ENCODE measurements at places on chromosomes 3 and 15. TPM values are rescaled to one million over a fixed set of nuclear protein-coding genes. Genes with fewer than 3 reads are reported as not detected.

GRCh38 chr3:127177226-127177625 is 15.7 kb upstream of the PRR23E start:
- DNase-seq = peak; percentile 10

GRCh38 chr15:85499371-85499887 is 119.0 kb downstream of the AKAP13 start:
- peak; percentile 27 for DNase-seq

- no peak for DNase-seq
These were observed 303.5 kb upstream of the LRRFIP2 start for GRCh38 chr3:37477711-37478487.

DNA sequence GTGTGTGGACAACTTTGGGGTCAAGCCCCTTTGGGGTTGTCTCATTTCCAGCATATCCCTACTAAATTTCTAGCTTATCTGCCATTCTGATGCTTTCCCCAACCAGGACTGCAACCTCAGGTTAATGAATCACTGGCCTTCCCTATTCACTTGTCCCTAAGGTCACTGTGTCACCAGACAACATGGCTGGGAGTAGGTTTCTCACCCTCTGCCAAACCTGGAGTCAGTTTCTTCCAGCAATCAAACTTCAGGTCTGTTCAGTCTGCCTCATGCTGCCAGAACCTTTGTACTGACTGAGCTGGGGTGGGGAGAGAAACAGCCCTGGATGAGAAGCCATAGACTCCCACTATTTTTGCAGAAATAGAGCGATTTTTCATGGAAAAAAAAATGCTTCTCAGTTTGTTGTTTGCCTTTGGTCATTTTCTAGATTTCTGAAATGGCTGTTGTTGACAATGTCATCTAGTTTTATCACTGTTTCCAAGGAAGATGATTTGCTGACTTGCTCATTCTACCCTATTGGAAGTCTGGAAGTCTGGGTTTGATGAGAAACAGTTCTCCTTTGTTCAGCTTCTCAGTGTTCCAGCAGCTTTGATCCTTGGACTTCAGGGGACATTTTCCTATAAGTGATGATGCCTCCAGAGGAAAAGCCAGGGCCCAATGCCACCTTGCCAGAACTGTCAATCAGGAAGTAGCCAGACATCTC is 74.8 kb upstream of the IL12A start:
- no peak for DNase-seq

GRCh38 chr15:101407439-101407838 is 82.1 kb downstream of the PCSK6 start:
- no peak for DNase-seq

DNA sequence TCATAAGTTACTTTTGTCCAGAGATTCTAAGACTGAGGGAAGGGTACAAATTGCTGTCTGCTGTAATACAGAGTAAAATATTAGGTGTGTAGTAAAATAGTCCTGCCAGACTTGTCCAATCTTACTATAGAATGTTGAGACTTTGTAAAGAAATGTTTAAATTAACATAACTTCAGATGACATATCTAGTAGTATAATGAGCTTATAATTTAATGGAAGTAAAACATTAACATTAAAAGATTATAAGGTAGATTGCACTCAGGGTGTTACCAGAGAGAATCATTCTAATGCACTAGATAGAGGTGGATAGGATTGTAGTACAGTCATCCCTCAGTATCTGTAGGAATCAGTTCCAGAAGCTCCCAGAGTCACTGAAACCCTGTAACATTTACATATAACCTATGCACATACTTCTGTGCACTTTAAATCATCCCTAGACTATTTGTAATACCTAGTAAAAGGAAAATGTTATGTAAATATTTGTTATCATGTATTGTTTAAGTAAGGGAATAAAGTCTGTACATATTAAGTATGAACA is 130.8 kb downstream of the LMLN start:
- no peak for DNase-seq

GRCh38 chr3:182914341-182914740 is 66.0 kb downstream of the DCUN1D1 start:
- no peak for DNase-seq

DNA sequence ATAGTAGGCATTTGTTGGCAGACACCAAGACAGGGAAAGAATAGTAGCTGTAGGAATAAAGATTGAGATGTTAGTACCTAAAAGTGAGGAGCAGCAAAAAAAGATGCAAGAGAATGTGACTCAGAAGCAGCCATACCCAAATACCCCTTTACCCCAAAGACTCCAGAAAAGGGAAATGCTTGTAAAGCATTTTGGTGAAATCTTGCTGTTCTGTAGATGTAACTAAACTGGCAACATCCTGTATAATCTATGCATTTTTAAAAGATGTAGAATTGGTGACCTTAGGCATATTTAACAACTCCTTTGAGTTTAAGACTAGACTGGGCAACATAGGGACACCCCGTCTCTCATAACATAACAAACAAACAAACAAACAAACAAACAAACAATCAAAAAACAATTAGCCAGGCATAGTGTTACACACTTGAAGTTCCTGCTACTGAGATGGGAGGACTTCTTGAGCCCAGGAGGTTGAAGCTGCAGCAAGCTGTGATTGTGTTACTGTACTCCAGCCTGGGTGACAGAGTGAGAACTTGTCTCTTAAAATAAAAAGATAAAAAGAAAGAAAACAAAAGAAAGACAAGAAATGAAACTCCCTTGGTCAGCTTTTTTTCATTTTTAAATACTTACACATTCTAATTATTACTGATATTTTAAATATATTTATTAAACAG is 361.5 kb upstream of the KCNH8 start:
- no peak for DNase-seq

GRCh38 chr3:171189394-171190080 is 163.0 kb upstream of the SLC2A2 start:
- DNase-seq = no peak

DNA sequence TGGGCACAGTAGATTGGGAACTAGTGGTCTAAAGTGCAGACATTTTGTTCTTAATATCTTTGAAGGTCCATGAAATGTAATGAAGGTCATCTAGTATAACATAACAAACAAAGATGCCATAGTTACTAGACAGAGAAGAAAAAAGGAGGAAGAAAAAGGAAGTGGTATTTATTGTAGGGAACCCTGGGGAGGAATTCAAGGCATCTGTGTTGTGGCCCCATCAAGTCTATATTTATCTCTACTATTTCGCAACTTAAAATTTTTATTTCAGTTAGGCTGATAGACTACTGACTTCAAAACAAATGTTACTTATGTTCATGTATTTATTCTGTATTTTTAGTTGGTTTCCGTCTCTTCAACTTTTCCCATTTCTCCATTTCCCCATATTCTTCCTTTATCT is 48.9 kb upstream of the ZDHHC23 start:
- DNase-seq = peak; percentile 53

GRCh38 chr3:71805199-71805598 is 20.3 kb upstream of the PROK2 start:
- no peak for DNase-seq

DNA sequence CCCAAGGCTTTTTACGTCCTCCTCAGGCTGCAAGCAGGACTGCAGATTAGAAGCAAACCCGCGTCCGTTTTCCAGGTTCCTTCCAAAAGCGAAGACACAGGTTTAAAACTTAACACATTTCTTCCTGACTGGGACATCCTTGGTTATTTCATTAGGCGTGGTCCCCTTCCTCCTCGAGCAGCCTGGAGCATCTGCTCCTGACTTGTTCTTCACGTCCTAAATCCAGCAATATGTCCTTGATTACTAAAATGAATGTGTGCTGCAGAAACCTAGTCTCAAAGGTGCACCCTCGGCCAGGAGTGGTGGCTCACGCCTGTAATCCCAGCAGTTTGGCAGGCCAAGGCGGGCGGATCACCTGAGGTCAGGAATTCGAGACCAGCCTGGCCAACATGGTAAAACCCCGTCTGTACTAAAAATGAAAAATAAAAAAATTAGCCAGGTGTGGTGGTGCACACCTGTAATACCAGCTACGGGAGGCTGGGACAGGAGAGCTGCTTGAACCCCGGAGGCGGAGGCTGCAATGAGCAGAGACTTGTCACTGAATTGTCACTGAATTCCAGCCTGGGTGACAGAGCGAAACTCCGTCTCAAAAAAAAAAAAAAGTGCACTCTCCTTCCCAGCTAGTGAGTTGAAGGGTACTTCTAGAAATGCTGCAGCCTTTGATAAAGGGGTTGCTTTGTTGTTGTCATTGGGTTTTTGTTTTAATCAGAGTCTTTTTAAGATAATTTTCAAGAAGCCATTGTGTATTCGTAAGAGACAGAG is 842 bp upstream of the LRIG1 start:
- DNase-seq = no peak

DNA sequence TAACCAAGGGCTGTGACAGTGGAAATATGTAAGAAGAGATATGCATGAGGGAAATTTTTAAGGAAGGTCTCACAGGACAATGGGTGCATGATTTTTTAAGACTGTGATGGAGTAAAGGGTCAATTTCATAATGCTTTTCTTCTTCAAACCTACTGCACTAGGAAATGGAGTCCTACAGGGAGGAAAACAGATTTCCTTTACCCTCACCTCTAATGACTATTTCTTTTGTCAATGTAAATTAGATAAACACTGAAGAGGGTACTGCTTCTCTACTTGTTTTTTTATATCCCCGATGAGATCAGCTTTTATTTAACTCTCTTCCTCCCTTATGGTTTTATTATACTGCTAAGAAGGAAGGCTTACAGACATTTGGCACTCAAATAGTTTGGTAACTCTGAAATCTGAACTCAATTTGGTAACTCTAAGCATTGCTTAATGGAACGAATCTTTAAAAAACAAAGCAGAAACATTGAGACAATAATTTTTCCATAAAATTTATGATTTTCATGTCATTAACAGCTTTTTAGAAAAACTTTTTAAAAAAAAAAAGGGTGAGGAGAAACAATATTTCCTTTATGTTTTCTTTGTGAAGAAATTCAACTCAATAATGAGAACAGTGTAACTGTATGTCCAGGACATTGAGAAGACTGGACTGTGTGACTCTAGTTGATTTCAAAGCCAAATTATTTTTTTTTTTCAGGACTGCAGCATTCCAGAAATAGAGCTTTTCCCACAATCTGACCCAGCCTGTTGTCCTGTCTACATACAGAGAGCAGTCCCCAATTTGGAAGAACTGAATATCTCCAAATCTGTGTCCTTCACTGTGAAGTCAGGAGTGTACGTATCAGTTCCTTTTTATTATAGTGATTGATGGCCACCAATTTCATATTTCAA is 64.4 kb downstream of the CRYBG3 start:
- DNase-seq = no peak

DNA sequence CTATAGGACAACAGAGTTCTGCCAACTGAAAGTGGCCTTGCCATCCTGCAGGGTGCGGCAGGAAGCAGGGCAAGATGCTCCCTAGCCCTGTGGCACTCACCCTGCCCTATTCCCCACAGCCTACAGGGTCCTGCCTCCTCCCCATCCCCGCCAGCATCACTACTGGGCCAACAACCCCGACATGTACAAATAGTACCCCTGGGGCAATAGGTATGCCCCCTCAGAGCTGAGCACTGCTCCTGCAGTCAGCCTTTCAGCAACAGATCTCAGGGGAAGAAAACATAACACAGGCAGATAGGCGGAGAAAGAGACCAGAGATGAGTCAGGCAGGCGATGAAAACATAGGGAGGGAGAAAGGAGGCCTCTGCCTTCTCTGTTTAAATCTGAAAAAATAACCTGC is 74.7 kb downstream of the XXYLT1 start:
- DNase-seq = peak; percentile 66

GRCh38 chr15:66857694-66858093 is 155.7 kb downstream of the SMAD6 start:
- DNase-seq = no peak

GRCh38 chr15:40310001-40310959 is 2.5 kb upstream of the PLCB2 start:
- peak; percentile 44 for DNase-seq

GRCh38 chr3:125078951-125079674 is 23.3 kb upstream of the HEG1 start:
- no peak for DNase-seq

- no peak for DNase-seq
These were observed 86.8 kb downstream of the BFSP2 start for GRCh38 chr3:133486658-133487057.

The EPHB1 gene
- total RNA-seq = 1.2 TPM

The SYNPR gene
- not detected for total RNA-seq

The ZIC1 gene
- not detected for total RNA-seq

The PLAAT1 gene
- 0.90 TPM for total RNA-seq

The SST gene
- total RNA-seq = not detected

The ACTC1 gene
- not detected for total RNA-seq

The UPK1B gene
- total RNA-seq = not detected

The MORC1 gene
- not detected for total RNA-seq

The HYAL1 gene
- total RNA-seq = 0.90 TPM

The ICE2 gene
- 37.0 TPM for total RNA-seq

The GOLGA8J gene
- not detected for total RNA-seq

The THRB gene
- total RNA-seq = 8.7 TPM

The MED12L gene
- 0.72 TPM for total RNA-seq

The CCR4 gene
- not detected for total RNA-seq

Measured in fibroblast of the aortic adventitia (primary cell).